ENCODE measurements at places on chromosomes 13 and 19.
A peak's percentile ranks its signal among the peaks of the same experiment; 100 is the strongest.

DNA sequence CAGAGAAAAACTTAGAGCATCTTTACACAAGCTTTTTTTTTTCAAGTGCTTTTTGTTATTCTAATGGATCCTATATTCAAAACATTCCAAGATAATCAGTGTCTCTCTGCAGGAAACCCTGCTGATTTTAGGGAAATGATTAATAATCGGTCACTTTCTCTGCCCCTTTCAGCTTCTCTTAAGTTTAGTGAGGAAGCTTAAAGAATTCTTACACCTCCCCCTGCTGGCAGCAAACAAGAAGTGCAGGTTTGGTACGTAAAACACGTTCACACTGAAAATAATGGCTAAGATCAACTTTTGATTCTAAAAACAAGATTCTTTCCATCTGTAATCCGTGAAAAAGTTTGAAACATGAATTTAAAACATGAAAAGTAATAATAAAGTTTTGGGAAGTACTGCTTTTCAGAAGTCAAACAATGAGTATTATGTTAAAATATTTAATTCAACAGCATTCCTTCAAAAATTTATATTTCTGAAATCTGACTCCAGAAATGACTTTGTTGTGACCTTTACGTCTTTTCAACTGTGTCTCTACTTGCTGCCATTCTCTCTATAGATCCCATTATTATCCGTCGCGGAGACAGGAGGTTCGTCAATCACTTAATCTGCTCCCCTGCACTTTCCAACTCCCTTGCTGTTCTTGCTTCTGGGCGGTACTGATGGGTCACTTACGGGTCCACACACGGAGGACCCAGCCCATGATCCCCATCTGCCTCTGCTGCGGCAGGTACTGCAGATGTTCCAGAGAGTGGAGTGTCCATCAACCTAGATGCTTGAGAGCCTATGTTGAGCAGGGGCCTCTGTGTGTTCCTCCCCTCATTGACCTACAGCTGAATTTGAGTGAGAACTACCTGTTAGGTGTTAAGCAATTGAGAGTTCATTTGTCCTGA, 203.1 kb upstream of the EDNRB start:
- peak; percentile 66 for DNase-seq

DNA sequence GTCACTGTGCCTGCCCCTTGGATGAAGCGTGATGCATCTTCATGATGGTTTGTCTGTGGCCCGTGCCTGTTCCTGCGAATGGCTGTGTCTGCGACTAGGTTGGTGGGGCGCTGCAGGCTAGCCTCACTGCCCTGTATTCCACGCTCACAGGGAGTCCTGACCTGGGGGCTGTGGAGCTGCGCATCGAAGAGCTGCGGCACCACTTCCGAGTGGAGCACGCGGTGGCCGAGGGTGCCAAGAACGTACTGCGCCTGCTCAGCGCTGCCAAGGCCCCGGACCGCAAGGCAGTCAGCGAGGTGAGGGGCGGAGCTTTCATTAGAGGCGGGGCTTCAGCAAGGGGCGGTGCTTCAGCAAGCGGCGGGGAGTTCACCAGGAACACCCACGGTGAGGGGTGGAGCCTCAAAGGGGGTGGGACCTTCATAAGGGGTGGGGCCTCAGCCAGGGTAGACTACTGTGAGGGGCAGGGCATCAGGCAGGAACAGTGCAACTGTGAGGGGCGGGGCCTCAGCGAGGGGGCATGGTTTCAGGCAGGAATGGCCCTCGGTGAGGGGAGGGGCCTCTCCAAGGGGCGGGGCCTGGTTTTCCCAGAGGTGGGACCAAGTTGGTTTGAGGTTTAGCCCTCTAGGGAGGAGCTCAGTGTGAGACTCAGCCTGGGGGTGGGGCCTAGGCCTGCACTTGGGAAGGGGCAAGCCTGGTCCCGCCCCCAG, 17.2 kb downstream of the PKN1 start:
- peak; percentile 73 for DNase-seq

- no peak for DNase-seq
Measured at GRCh38 chr19:20664901-20665781, 3.8 kb upstream of the ZNF626 start.

DNA sequence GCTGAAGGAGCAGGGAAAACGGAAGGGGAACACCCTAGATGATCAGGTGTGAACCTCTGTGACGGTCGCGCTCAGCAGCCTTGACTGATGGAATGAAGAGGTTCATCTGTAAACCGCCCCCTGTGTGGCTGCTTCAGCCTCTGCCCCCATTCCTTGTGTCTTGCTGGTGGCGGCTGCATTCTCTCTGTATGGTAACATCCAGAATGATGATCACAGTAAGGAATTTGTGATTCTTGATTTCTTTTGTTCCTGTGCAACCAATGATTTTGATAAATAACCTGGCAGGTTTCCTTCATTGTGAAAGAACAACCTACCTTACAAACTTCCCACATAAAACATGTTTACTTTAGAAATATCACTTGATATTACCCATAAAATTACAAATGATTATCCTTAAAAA, 118.7 kb upstream of the MCF2L start:
- no peak for DNase-seq

GRCh38 chr13:46289260-46289955, 77.7 kb downstream of the LRRC63 start:
- no peak for DNase-seq

DNA sequence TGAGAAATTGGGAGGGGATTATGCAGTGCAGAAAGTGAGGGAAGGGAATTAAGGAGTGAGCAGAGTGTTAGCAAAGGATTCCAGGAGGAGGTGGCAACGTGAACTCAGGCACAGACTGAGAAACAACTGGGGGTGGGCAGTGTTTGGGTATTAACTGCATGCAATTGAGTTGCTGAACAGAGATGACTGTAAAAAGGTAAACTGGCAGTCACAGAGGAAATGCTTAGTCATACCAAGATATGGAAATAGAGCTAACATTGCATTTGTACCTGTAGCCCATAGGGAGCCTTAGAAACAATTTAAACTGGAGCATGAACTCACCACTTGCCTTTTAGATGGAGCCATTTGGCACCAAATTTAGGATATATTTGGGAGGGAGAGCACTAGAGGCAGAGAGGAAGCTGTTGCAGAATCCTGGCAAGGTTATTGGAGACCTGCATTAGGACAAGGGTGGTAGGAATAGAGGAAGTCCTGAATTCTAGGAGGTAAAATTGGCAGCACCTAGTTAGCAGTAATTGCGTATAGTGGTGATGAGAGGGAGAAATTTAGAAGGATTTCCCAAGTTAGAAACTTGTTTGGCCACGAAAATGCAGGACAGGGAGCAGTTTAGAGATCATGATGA, 100.6 kb upstream of the FRY start:
- DNase-seq, result no peak

DNA sequence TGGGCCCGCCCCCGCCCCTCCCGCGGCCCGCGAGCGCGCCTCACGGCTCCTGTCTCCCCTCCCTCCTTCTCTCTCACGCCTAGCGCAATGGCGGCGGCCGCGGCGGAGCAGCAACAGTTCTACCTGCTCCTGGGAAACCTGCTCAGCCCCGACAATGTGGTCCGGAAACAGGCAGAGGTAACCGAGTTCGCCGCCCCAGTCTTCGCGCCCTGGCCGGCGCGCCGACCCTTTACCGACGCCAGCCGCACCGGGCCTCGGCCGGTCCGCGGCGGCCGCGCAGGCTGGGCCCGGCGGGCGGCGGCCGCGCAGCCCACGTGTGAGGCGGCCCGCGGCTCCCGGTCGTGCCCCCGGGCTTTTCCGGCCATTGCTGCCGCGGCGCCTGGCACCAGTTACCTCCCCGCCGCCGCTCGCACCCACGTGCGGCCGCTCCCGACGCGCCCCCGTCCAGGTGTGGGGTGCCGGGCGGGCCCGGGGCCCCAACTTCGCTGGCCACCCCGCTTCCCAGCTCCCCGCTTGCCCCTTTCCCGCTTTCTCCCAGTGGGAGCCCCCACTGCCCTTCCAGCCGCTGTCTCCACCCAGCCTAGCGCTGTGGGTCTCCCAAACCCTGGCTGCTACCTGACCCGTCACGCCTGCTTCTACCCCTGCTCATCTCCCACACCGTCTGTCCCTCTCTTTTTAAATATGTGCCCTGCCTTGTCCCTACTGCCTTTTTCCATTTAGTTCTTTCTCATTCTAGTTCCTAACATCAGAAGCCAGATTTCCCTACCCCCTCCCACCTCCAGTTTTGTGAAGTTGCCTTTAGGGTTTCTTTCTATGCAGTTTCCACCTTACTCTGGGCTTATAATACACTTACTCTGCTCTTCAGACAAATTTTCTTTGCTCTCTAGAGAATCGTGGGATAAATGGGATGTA, 23.4 kb downstream of the IPO5 start:
- DNase-seq, result no peak

- DNase-seq, result no peak
Measured at GRCh38 chr19:15450528-15450890, 753 bp upstream of the WIZ start.

GRCh38 chr19:50909240-50910070, 1.7 kb downstream of the KLK4 start:
- DNase-seq, result peak; percentile 39

- no peak for DNase-seq
Measured at GRCh38 chr13:94548821-94549231, 47.1 kb downstream of the TGDS start.

- peak; percentile 92 for DNase-seq
Measured at GRCh38 chr19:35357867-35358573, at the start of gene FFAR3. Gene FFAR3 (plus strand): TSS chr19:35358460. CDS start chr19:35358891, 431 bp downstream.

- no peak for DNase-seq
Measured at GRCh38 chr13:87941226-87941625, 270.1 kb downstream of the SLITRK5 start.

DNA sequence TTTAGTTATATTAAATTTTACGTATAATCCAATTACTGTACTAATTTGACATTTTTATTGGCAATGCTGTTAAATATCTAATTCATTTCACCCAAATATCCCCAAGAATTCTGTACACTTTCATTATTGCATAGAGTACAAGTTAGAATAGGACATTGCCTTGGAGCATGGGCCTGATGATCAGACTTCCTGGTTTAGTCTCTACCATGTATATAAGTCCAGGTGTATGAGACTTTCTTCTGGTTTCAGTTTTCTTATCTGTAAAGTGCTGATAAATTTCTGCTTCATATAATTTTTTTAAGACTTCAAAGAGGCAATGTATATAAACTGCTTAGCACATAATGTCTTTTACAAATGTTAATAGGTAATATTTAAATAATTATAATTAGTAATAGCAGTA, 179.4 kb downstream of the KLF12 start:
- DNase-seq, result no peak

GRCh38 chr19:48254529-48254970, 1.2 kb downstream of the CARD8 start:
- no peak for DNase-seq

GRCh38 chr19:41883463-41883820, 458 bp downstream of the ARHGEF1 start:
- DNase-seq, result no peak

DNA sequence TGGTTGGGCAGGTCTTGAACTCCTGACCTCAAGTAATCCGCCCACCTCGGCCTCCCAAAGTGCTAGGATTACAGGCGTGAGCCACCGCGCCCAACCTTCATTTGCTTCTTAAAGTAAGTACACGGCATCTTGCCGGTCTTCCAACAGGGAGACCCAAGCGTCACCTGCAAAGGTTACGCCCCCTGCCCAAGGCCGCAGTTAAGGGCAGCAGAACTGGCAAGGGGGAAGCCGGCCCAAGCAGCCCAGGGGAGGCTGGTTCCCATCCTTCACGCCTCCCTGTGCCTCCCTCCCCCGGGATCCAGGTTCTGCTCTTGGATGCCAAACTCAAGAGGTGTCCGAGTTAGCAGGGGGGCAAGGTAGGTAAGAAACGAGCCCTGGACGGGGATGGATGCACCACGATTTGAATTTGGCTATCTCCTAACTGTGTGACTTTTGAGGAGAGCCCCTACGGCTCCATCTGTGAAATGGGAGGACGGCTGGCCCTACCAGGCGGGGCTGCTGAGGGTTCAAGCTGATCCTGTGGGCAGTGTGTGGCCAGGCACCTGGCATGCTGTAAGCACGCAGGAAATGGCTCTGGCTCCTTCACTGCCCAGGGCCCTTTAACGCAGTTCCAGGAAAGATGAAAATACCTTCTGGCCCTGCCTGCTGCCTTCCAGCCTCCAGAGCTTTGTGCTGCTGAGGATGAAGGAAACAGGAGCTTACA, 9.0 kb downstream of the RFX1 start:
- no peak for DNase-seq

DNA sequence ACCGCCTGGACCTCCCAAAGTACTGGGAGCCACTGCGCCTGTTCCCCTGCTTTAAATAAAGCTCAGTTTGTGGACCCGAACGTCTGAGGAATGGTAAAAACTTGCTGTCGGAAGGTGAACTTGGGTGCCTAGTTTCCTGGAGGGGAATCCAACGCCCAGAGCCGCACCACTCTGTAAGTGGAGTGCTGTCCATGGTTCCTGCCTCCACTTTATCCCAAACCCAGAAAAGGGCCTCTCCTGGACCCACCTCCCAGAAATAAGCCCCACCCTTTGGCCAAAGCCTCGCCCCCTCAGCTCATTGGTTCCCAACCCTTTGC, 2.3 kb downstream of the ANO8 start:
- no peak for DNase-seq

GRCh38 chr19:44574186-44574950, 39.0 kb upstream of the IGSF23 start:
- no peak for DNase-seq
